ENCODE measurements at places on chromosomes 1 and 21.
A peak's percentile ranks its signal among the peaks of the same experiment; 100 is the strongest.

DNA sequence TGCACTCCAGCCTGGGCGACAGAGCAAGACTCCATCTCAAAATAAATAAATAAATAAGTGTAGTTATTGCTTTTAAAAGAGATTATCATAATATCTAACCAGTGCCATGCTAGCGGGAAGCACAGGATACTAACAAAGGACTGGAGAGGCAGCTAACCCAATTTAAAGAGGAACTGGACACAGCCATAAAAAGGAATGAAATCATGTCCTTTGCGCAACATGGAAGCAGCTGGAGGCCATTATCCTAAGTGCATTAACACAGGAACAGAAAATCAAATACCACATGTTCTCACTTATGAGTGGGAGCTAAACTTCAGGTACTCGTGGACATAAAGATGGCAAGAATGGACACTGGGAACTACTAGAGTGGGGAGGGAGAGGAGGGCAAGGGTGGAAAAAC, 54.9 kb downstream of the TM2D1 start:
- no peak for DNase-seq

- no peak for DNase-seq
These were observed 12.0 kb upstream of the A3GALT2 start for GRCh38 chr1:33332881-33333280.

- DNase-seq: no peak
These were observed 11.9 kb downstream of the XPR1 start for GRCh38 chr1:180643693-180644092.

GRCh38 chr1:164971921-164972415, 384.5 kb downstream of the LMX1A start:
- no peak for DNase-seq

- no peak for DNase-seq
These were observed 1.4 kb downstream of the ADORA1 start for GRCh38 chr1:203128716-203129500.

- DNase-seq: peak; percentile 89
These were observed 23.9 kb upstream of the RPTN start for GRCh38 chr1:152182944-152183361.

GRCh38 chr1:89557956-89558355, 33.3 kb downstream of the LRRC8B start:
- no peak for DNase-seq

DNA sequence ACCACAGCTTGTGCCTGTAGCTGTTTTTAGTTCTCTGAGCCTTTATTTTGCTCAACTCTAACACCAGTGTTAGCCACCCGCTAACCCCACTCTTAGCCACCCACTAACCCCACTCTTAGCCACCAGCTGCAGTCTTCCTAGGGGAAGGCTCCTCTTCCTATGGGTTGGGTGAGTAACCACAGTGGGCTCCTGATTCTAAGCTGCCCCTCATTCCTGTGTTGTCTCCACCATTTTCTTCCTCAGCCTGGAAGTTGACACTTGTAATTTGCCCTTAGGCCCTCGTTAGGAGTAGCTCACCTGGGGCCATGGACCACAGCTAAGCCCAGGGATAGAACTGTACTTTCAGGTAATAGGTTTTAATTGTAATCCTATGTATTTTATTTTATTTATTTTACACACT, 782.9 kb upstream of the TPTE start:
- no peak for DNase-seq

DNA sequence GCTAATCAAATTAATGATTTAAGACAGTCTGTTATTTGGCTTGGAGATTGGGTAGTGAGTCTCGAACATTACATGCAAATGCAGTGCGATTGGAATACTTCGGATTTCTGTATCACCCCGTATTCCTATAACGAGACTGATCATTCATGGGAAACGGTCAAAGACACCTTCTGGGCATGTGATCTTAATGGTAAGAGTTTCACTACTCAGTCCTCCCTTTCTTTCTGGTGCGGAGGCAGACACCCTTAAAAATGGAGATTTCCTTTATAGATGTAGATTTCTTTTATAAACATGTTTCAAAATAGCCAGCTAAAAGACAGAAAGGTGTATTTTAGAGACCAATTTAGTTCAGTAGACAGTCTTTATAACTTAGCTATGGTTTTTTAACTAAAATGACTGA, 74.4 kb downstream of the HS2ST1 start:
- DNase-seq: no peak

GRCh38 chr1:19202396-19202795, 7.7 kb downstream of the UBR4 start:
- no peak for DNase-seq

DNA sequence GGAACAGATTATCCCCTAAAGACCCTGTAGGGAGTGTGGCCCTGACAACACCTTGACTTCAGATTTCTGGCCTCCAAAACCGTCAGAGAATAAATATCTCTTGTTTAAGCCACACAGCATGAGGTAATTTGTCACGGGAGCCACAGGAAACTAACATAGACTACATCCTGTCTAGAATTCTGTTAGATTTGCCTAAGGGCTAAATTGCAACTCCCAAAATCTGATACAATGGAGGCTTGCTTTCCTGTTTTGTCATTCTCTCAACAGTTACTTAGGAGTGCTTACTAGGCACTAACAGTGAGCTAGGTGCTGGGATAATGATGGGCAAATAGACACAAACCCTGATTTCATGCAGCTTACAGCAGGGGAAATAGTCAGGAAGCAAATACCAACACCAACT, 141.6 kb downstream of the MIS18A start:
- no peak for DNase-seq

GRCh38 chr1:43861988-43862735, 71.4 kb upstream of the ARTN start:
- DNase-seq: no peak

- DNase-seq: no peak
These were observed 480.2 kb downstream of the COL11A1 start for GRCh38 chr1:102628109-102628613.

DNA sequence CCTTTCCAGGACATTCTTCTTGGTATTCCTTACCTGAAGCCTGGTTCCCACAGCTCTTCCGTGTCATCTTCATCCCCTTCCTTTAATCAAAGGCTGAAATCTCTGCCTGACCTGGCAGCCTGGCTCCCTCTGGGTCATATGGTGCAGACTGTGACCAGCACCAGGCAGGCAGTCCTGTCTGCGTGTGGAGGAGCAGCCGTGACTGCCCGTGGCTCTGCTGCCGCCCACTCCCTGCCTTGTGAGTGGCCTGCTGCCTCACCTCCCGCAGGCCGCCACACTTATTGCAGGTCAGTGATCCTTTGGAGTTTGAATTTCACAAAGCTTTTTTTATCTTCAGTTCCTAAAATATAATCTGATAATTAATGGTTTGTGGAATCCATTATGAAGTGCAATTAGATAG, 36.2 kb upstream of the EPHA8 start:
- no peak for DNase-seq

- no peak for DNase-seq
These were observed 779 bp downstream of the SON start for GRCh38 chr21:33543505-33544129.

GRCh38 chr1:164675342-164675904, 116.4 kb downstream of the PBX1 start:
- no peak for DNase-seq

GRCh38 chr1:213066363-213066762, 15.3 kb downstream of the RPS6KC1 start:
- no peak for DNase-seq

DNA sequence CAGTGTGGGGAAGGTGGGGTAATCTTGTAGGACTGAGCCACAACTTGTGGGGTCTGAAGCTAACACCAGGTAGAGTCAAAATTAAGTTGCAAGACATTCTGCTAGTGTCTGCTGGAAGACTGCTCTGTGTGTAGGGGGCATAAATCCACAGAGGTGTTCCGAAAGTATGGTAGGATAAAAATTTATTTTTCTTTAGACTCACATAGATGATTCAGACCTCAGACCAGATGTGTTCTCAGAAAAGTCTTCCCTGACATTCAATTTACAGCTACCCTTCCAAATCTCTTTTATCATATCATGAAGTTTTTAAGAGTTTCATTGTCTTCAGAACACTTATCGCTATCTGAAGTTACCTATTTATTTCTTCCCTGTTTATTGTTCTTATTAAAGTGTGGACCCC, 21.3 kb downstream of the DUSP10 start:
- no peak for DNase-seq

- DNase-seq: no peak
These were observed 136.9 kb upstream of the ADAMTS5 start for GRCh38 chr21:27103768-27104167.

- peak; percentile 56 for DNase-seq
These were observed 25.6 kb downstream of the EYA3 start for GRCh38 chr1:28062806-28063205.

DNA sequence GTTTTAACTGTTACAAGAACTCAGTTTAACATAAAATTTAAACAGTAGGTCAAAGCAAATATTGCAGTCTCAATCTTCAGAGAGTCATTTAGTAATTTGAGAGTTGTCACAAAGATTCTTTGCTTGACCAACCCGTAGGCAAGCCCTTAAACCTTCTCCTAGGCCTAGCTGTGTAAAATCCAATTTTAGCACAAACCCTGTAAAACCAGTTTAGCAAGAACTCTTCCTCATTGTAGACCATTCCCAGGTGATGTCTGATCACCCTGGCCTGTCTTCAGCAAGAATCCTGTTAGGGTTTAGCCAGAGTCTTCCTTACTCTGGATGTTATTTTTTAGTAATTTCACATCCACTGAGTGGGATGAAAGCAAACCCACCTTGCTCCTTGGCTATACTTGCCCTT, 30.1 kb downstream of the LRIG2 start:
- DNase-seq: no peak

GRCh38 chr1:154454386-154455120, 47.5 kb upstream of the TDRD10 start:
- no peak for DNase-seq

DNA sequence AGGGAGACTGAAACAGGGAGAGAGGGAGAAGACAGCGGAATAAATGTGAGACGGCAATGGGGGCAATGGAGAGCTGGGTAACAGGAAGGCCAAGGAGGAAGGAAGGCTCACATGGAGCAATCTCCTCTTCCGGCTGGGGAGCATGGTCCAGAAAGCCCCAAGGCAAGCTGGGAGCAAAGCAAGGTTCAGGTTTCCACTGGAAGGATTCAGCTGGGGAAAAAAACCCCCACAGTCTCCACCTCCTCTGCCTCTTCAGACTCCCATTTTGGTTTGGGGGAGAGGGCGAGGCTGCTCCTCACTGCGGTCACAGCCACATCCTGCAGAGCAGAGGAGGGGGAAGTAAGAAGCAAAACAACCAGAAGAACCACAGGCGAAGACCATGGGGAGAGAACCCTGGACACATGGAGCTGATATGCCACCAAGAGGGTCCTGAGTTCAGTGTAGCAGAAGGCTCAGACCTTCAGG, 650 bp downstream of the TNFAIP8L2 start:
- DNase-seq: no peak

- peak; percentile 74 for DNase-seq
These were observed 191.4 kb downstream of the KCNK2 start for GRCh38 chr1:215273838-215274516.

- no peak for DNase-seq
These were observed 99.0 kb downstream of the IER5 start for GRCh38 chr1:181187337-181188126.

- no peak for DNase-seq
These were observed 35.2 kb upstream of the SYT2 start for GRCh38 chr1:202745323-202745888.

DNA sequence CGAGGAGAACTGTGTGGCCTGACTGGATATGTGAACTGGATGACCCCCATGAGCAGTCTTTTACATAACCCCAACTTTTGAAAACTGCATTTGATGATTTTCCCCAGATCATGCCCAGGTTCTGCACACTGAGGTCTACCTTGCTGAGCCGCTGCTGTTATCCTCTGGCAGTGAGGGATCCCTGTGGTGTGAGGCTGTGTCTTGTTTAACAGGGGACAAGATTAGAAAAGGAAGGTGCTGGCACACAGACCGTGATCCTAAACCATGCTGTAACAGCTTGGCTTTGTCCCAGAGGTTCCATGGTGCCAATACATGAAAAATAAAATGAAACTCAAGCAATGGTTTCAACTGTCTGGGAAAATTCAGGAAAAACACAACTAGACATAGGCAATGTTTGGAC, 134.2 kb downstream of the ZZZ3 start:
- no peak for DNase-seq

DNA sequence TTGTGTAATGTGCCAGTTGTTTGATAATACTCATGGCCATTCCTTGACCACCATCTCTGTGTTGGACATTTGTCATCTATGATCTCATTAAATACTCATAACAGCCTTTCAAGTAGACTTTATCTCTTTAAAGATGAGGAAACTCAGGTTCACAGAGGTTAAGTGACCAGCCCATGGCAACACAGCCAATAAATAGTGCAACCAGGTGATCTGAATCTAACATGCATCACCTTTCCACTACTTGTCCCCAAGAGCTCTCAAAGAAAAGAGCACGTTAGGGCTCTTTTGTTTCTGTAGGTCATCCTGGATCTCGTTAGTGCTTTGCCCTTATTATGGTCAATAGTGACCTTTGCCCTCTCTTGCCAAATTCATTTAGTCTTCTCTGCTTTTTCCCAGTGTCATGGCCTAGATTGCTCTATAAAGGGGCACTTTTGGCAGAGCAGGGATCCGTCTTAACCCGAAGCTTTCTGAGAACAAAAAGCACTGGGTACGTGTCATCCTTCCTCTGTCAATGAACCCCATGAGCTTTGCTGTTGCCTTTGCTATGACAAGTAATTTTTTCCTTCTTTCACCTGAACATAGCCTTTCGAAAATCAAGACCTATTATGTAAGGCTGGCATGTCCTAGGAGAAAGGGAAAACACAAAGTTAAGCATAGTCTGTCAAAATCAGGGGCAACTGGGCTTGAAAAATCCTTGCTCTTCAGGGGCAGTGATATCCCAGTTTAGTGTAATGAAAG, 88.0 kb upstream of the PLXNA2 start:
- no peak for DNase-seq

DNA sequence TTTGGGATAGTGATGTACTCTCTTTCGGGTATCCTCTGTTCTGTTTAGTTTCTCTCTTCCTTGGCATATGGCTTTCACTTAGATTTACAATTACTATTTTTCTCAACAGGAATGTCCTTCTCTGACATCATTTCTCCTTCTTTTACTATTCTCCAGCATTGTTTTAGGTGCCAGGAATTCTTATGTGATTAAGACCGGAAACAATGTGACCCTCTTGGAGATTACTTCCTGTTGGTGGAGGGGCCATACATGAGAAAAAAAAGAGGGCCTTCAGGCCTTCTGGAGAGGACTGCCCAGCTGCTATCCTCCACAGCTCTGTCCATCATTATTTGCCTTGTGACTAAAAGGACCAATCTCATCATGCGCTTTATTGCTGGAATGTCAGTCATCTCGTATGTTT, 50.4 kb upstream of the ADAMTS5 start:
- peak; percentile 24 for DNase-seq

- peak; percentile 54 for DNase-seq
These were observed 135.5 kb downstream of the HIVEP3 start for GRCh38 chr1:41783189-41783639.

GRCh38 chr1:151990058-151990855, 3.4 kb downstream of the S100A10 start:
- DNase-seq: no peak

DNA sequence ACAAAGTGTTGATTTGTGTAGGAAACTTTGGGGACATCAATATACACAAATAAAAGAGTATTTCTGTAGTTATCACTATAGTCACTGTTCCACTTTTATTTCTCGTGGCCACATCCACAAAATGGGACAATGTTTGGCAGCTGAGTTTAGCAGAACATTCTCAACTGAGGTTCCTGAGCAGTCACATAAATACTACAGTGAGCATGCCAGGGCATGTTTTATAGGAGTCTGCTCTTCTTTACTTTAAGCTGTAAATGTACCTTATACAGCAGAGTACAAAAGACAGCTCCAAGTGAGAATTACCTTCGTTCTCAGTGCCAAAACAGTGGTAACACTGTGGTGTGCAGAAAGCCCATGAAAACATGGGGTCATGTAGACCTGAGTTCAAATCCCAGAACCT, 5.0 kb downstream of the BTG3 start:
- DNase-seq: no peak

GRCh38 chr1:191101960-191102359, 624.3 kb upstream of the BRINP3 start:
- DNase-seq: no peak
